ENCODE measurements at places on chromosomes 7 and 10.

GRCh38 chr7:121076350-121077164 is 88.0 kb downstream of the CPED1 start:
- no peak for DNase-seq

GRCh38 chr10:58016614-58017013 is 251.1 kb downstream of the IPMK start:
- no peak for DNase-seq

DNA sequence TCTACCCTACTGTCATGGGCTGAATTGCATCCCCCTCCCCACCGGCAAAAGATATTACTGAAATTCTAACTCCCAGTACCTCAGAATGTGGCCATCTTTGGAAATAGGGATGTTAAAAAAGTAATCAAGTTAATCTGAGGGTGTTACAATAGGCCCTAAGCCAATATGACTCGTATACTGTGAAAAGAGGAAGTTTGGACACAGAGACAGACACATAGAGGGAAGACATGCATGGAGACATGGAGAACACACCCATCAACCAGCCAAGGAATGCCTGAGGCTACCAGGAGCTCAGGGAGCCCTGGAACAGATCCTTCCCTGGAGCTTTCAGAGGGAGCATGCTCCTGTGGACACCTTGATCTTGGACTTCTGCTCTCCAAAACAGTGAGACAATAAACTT is 138.2 kb upstream of the ADO start:
- no peak for DNase-seq

- DNase-seq: no peak
These were observed 576.6 kb upstream of the KCND2 start for GRCh38 chr7:119696336-119696735.

GRCh38 chr7:151168787-151169162 is 1.3 kb upstream of the GBX1 start:
- no peak for DNase-seq
